ENCODE measurements at places on chromosomes 3 and 15.

GRCh38 chr3:4776980-4777581 lies 202.2 kb upstream of the BHLHE40 start:
- DNase-seq, result no peak

DNA sequence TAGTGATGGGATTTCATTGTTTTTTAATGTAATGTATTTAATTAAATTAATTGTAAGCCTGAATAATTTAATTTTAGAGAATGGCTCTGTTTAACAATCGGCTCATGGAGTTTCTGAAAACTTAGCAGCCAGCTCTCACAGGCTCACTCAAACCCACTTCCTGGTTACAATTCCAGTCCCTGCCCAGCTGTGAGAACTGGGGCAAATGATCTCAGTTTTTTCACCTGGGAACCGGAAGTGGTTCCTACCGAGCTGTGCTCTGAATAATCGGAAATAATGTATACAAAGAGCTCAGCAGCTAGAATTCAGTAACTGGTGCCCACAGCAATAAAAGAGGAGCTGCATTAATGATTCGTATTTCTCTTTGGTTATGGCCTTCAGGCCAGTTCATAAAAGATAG lies 244.3 kb upstream of the MCTP2 start:
- no peak for DNase-seq

GRCh38 chr3:19688767-19689166 lies 245.2 kb downstream of the EFHB start:
- DNase-seq, result no peak

- DNase-seq, result no peak
Measured at GRCh38 chr15:53611145-53611920, 148.1 kb downstream of the WDR72 start.

DNA sequence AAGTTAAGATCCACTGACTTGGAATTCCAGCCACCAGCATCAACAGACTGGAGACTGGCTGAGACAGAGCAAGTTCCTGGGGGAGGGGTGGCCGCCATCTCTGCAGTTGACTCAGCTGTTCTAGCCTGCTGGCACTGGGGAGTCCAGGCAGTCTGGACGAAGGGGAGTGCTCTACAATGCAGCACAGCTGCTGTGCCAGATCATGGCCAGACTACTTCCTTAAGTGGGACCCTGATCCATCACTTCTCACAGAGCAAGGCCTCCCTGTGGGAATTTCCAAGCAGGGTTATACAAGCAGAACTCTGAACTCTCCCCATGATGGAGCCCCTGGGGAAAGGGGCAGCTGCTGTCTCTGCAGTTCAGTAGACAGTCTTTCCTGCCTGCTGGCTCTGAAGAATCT lies 35.2 kb downstream of the PYGO1 start:
- DNase-seq, result peak; percentile 25

- no peak for DNase-seq
Measured at GRCh38 chr3:113288881-113289280, 77.5 kb downstream of the BOC start.

DNA sequence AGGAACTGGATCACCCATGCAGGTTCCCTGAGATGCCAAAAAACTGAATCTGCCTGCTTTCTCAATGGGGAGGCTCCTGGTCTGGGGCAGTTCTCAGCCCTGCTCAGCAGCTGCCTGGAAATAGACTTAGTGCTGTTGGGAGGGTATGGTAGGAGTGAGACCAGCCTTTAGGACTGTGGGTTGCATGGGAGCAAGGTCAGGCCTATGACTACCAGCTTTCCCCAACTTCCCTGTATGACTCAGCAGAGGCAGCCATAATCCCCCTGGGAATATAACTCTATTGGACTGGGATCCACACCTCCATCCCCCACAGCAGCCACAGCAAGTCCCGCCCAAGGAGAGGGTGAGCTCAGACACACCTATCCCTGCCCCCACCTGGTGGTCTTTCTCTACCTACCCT lies 87.0 kb downstream of the CFAP44 start:
- DNase-seq, result no peak
